HT1080 (cell line): ENCODE measurements at places on chromosomes 4 and X.
A peak's percentile ranks its signal among the peaks of the same experiment; 100 is the strongest.

- no peak for DNase-seq
Measured at GRCh38 chr4:119688446-119688845, 59.8 kb upstream of the PDE5A start.

DNA sequence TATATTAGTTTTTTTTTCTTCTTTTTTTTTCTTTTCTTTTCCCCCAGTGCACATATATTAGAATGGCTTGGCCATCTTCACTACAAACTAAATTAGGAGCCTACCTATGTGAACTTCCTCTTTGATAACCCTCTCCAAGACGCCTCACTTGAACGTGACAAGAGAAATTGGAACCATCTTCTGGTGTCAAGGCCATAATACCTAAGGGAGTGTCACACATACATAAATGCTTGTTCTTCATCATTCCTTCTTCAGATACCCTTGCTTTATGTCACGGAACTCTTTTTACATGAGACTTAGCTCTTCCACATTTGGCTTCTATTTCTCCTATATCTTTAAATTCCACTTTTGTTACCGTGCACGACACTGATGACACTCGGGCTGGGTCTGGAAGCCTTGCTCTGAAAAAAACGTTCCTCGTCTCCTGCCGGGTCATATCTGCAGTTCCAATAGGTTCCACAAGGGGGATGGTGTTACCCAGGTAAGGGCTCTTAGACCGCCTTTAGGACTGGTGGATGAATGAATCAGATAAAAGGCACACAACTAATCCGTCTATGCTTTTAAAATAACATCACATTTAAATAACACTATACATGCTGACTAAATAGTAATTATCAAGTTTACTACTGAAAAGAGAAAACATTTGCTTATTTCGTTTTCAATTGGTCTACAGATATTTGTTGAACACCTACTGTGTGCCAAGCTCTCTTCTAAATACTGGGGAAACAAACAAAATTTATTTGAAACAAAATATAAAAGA is 19.9 kb downstream of the DGAT2L6 start:
- DNase-seq: peak; percentile 53

GRCh38 chrX:48971249-48972219 is at the start of gene KCND1:
TSS of gene KCND1 (minus strand) at chrX:48971844. CDS start at chrX:48970271, 1,573 bp downstream.
- peak; percentile 75 for DNase-seq

GRCh38 chr4:123546573-123547060 is 150.0 kb downstream of the SPRY1 start:
- DNase-seq: no peak

DNA sequence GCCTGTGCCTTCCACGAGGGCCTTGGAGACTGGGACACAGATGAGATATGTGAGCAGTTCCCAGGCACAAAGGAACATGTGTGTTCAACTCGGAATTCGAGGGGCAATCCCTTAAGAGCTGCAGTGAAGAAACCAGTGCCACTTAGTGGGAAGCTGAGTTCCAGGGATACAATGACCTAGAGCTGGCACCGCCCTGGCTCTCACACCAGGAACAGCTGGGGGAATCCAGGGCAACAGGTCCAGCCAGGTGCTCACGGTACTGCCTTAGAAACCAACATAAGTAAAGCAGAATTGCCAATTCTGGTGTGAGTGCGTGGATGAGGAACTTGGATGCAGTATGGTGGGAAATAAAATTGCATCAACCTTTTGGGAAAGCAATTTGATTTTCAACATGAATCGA is 122.9 kb downstream of the AFAP1 start:
- no peak for DNase-seq
